ENCODE measurements at places on chromosomes 3 and 15. TPM values are rescaled to one million over a fixed set of nuclear protein-coding genes. Genes with fewer than 3 reads are reported as not detected.

- peak within 1 kb of the TSS; percentile 54 for H3K4me3 ChIP-seq
- DNase-seq, result no peak
- H3K27me3 ChIP-seq, result peaks cover 65% of the 10 kb centered on the region
Observed at GRCh38 chr3:32817558-32818228, at the start of gene TRIM71. Gene TRIM71 (plus strand): TSS chr3:32817997. CDS start chr3:32818081, 84 bp downstream.

DNA sequence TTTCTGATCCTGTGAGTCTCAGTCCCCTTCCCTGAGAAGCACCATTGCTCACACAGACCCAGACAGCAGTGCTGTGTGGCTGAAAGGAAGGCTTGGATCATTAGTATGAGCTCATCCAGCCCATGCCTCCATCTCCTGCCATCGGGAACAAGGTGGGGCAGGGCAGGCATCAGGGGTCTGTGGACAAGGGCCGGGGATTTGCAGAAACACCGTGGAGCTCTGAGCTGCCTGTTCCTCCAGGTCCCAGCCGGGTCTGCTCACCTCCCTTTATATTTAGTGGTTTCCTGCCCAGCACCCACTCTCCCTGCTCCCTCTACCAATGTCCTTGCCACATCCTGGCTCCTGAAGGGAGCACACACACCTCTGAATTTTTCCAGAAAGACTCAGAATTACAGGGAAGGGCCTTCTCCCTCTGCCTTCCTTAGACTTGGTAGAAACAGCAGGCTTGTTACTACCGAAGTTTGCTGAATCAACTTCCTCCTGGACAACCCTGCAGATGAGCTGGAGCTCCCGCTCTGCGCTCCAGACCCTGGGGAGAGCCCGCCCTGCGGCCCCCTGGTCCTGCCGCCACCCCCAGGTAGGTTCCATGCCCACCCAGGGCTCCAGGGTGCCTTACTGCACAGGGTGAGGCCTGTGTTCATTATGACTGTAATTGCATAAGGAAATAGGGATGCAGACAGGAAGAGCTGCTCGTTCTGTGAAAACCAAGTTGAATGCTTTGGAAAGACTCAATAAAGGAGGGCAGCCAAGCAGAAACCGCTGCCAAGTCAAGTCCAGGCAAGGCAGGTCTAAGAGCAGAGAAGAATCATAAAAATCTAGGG, 128.1 kb downstream of the NSMCE3 start:
- peak; percentile 8 for DNase-seq
- no peak overlapping the region for H3K27ac ChIP-seq
- no peaks in the 10 kb centered on the region for H3K27me3 ChIP-seq
- no peak overlapping the region for H3K4me3 ChIP-seq

GRCh38 chr15:48388910-48389309, 57.7 kb downstream of the DUT start:
- H3K27me3 ChIP-seq, result no peaks in the 10 kb centered on the region
- H3K36me3 ChIP-seq, result no peaks in the 10 kb centered on the region
- no peak overlapping the region for H3K27ac ChIP-seq
- DNase-seq, result no peak
- H3K4me1 ChIP-seq, result peaks cover 18% of the 10 kb centered on the region

DNA sequence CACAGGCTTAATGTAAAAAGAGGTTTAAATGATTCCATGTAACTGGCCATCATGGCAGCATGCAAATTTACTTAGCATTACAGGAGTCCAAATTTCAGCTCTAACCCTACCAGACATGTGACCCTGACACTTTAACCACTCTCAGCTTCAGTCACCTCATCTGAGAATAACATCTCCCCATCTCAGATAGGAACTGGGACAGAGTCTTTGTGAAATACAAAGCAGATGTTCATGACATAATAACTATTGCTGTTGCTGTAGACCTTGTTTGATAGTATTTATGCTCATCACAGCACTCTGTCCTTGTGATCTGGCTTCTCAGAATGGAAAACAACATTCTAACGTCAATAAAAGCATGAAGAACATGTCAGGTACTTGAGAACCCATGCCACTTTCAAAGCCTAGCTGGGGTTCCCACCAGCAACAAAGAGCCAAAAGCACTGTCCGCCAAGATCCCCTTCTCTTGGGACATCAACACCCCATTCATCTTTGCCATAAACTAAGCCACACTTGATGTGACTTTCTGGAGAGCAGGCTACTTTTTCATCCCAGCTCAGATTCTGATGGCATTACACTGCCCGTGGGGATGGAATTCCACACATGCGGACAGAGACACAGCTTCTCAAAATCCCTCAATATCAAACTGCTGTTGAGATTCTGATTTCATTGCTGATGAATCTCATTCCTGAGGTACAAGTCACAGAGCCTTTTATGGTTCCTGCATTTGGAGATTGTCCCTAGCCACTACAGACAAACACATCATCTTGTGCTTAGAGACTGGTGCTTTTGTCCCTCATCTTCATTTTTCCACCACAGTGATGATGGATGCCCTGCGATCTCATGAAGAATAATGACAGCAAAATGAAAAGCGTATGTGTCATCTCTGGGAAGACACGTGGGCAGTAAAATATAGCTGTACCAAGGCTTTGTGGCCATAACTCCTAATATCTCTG, 202.7 kb downstream of the TNIK start:
- H3K4me1 ChIP-seq, result no peaks in the 10 kb centered on the region
- no peak for DNase-seq
- no peaks in the 10 kb centered on the region for H3K36me3 ChIP-seq
- H3K27ac ChIP-seq, result no peak overlapping the region
- H3K4me3 ChIP-seq, result no peak overlapping the region

DNA sequence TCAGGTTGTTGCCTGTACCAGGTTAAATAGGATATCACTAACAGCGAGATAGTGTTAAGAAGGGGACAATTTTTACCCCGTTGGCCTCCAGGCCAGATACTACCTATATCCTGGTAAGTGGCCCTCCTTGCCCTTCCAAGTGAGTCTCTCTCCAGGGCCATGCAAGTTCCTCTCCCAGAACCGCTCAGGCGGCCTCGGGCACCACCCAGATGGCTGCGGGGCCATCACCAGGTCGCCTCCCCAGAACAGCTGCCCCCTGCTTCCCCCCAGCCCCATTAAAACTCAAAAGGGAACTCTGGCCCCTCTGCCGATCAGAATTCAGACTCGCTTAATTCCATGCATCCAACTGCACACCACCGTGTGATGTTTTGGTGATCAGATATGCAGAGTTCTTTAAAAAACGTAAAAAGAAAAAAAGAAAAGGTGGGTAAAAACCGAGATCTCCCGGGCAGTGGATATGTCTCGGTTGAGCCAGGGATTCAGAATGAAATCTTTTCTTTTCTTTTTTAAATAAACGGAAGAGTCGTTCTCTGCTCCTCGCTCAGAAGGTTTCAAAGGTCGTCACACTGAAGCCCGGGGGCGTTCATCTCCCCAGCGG, 1.9 kb upstream of the TRIM71 start:
- peak overlapping the region; percentile 54 for H3K4me3 ChIP-seq
- H3K27ac ChIP-seq, result no peak overlapping the region
- H3K27me3 ChIP-seq, result peaks cover 2% of the 10 kb centered on the region
- no peaks in the 10 kb centered on the region for H3K36me3 ChIP-seq
- peaks cover 6% of the 10 kb centered on the region for H3K4me1 ChIP-seq

GRCh38 chr15:30670056-30670455, 44.1 kb downstream of the ARHGAP11B start:
- H3K27me3 ChIP-seq, result no peaks in the 10 kb centered on the region
- no peak for DNase-seq
- no peaks in the 10 kb centered on the region for H3K4me1 ChIP-seq
- H3K4me3 ChIP-seq, result no peak overlapping the region
- no peaks in the 10 kb centered on the region for H3K36me3 ChIP-seq
- no peak overlapping the region for H3K27ac ChIP-seq

DNA sequence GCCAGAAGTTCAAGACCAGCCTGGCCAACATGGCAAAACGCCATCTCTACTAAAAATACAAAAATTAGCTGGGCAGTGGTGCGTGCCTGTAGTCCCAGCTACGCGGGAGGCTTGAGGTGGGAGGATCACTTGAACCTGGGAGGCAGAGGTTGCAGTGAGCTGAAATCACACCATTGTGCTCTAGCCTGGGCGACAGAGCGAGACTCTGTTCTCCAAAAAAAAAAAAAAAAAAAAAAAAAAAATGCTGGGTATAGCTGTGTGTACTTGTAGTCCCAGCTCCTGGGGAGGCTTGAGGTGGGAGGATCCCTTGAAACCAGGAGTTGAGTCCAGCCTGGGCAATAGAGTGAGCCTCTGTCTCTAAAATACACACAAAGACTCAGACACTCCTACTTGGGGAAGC, 32.0 kb downstream of the PPP1R2 start:
- no peak overlapping the region for H3K4me3 ChIP-seq
- no peak overlapping the region for H3K27ac ChIP-seq
- H3K36me3 ChIP-seq, result no peaks in the 10 kb centered on the region
- H3K4me1 ChIP-seq, result no peaks in the 10 kb centered on the region
- H3K27me3 ChIP-seq, result no peaks in the 10 kb centered on the region

GRCh38 chr15:68503791-68504680, 72.1 kb upstream of the ITGA11 start:
- H3K4me1 ChIP-seq, result peaks cover 11% of the 10 kb centered on the region
- no peaks in the 10 kb centered on the region for H3K36me3 ChIP-seq
- no peaks in the 10 kb centered on the region for H3K27me3 ChIP-seq

- no peak for DNase-seq
- no peak overlapping the region for H3K4me3 ChIP-seq
- no peaks in the 10 kb centered on the region for H3K27me3 ChIP-seq
Observed at GRCh38 chr3:55309336-55309735, 177.8 kb downstream of the WNT5A start.

DNA sequence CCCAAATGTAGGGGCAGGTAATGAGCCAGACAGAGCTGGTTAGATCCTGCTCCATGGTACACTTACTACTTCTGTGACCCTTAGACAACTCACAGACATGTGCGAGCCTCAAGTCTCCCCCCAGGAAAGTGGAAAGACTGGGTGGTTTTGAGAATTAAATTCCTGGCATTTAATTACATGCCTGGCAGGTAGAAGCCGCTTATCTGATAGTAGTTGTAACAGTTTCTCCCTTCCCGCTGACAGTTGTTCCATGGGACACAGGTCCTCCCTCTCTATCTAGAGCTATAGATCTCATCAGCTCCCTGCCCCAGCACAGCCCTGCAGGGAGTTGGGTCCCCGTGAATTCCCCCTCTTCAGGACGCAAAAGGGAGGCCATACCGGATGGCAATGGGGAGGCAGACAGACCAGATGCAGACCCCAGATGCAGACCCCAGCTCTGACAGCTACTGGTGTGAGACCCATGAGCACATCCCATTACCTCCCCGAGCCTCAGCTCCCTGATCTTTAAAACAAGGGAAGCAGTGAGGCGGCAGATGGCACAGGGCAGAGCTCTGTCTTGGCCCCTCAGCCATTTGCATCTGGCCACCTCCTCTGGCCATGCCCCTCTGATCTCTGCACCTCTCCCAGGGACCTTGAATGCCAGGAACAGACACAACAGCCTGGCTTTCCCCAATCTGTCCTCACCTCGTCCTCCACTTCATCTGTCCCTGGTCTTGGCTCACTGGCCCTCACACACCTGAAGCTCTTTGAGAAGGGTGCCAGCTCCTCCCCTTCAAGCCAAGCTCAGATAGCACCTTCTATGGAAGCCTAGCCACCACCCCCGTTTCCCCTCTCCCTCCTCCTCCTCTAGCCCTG, 34.1 kb upstream of the NR2C2 start:
- H3K4me3 ChIP-seq, result no peak overlapping the region
- no peaks in the 10 kb centered on the region for H3K36me3 ChIP-seq
- peaks cover 4% of the 10 kb centered on the region for H3K4me1 ChIP-seq
- no peak overlapping the region for H3K27ac ChIP-seq

- no peaks in the 10 kb centered on the region for H3K36me3 ChIP-seq
- H3K27me3 ChIP-seq, result no peaks in the 10 kb centered on the region
- no peaks in the 10 kb centered on the region for H3K4me1 ChIP-seq
- H3K27ac ChIP-seq, result no peak overlapping the region
Observed at GRCh38 chr3:143526011-143526545, 322.2 kb downstream of the SLC9A9 start.

- no peaks in the 10 kb centered on the region for H3K27me3 ChIP-seq
- no peak overlapping the region for H3K27ac ChIP-seq
- no peak overlapping the region for H3K4me3 ChIP-seq
- H3K4me1 ChIP-seq, result no peaks in the 10 kb centered on the region
- DNase-seq, result no peak
Observed at GRCh38 chr15:22956978-22957260, 23.2 kb downstream of the CYFIP1 start.

GRCh38 chr3:59519094-59519493, 469.3 kb upstream of the CFAP20DC start:
- no peaks in the 10 kb centered on the region for H3K36me3 ChIP-seq
- H3K27ac ChIP-seq, result no peak overlapping the region
- no peak for DNase-seq
- H3K27me3 ChIP-seq, result no peaks in the 10 kb centered on the region
- no peaks in the 10 kb centered on the region for H3K4me1 ChIP-seq
- no peak overlapping the region for H3K4me3 ChIP-seq

- H3K27me3 ChIP-seq, result no peaks in the 10 kb centered on the region
- no peak for DNase-seq
- H3K4me3 ChIP-seq, result no peak overlapping the region
- no peak overlapping the region for H3K27ac ChIP-seq
Observed at GRCh38 chr3:112894258-112894657, 47.6 kb upstream of the CD200R1L start.

GRCh38 chr3:174116421-174116820, 718.9 kb downstream of the NLGN1 start:
- no peaks in the 10 kb centered on the region for H3K27me3 ChIP-seq
- H3K4me3 ChIP-seq, result no peak overlapping the region
- H3K4me1 ChIP-seq, result no peaks in the 10 kb centered on the region
- no peaks in the 10 kb centered on the region for H3K36me3 ChIP-seq
- DNase-seq, result no peak

- H3K27me3 ChIP-seq, result peaks cover 4% of the 10 kb centered on the region
- H3K4me3 ChIP-seq, result no peak overlapping the region
- DNase-seq, result no peak
- H3K27ac ChIP-seq, result no peak overlapping the region
- no peaks in the 10 kb centered on the region for H3K4me1 ChIP-seq
- no peaks in the 10 kb centered on the region for H3K36me3 ChIP-seq
Observed at GRCh38 chr15:57370929-57371328, 5.4 kb upstream of the CGNL1 start.

GRCh38 chr3:37521429-37521828, 340.3 kb upstream of the CTDSPL start:
- no peaks in the 10 kb centered on the region for H3K27me3 ChIP-seq
- H3K36me3 ChIP-seq, result no peaks in the 10 kb centered on the region
- DNase-seq, result no peak
- H3K4me3 ChIP-seq, result no peak overlapping the region

GXYLT2 gene
- 25.8 TPM for total RNA-seq

C3orf20 gene
- total RNA-seq, result not detected

RLBP1 gene
- not detected for total RNA-seq

HCN4 gene
- not detected for total RNA-seq

MYL3 gene
- total RNA-seq, result 7.6 TPM

SLC25A38 gene
- 27.0 TPM for total RNA-seq

PLA2G4D gene
- total RNA-seq, result not detected
